ENCODE measurements at places on chromosomes 5 and 9. TPM values are rescaled to one million over a fixed set of nuclear protein-coding genes. Genes with fewer than 3 reads are reported as not detected.
A peak's percentile ranks its signal among the peaks of the same experiment; 100 is the strongest.

DNA sequence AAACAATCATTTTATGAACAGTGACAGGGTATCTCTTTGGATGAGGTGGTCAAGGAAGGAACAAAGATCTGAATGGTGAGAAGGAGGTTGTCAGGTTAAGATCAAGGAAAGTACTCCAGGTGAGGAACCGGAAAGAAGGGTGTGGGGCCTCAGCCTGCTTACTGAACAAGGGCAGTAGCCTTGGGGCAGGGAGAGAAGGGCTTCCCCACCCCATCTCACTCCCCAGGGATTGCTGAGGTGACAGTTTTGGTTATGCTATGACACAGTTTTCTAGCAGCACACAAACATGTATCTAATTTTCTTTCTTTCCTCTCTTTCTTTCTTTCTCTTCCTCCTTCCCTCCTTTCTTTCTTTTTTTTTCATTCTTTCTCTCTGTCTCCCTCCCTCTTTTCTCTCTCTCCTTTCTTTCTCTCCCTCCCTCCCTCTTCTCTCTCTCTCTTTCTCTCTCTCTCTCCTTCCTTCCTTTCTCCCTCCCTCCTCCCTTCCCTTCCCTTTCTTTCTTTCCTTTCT lies 4.1 kb upstream of the HDHD3 start:
- no peak for DNase-seq

DNA sequence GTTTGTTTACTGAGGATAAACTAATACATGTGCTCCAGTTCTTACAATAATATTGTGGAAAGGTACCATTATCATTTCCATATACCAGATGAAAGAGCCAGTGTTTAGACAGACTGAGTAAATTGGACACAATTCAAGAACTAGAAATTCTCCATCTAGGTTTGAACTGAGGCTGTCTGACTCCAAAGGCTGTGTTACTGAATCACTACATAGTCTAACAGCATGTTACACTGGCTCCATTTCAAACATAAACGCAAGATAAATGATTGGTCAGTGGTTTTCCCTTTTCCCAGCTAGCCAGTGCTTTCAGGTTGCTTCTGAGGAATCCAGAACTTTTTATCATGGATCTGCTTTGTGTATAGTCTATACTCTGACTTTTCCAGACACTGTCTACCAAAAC lies 8.1 kb downstream of the SPDL1 start:
- DNase-seq: no peak

- peak; percentile 66 for DNase-seq
Measured at GRCh38 chr9:83596899-83597504, 25.9 kb upstream of the IDNK start.

HSPA4 gene
- total RNA-seq: 337 TPM

ADAMTS13 gene
- 1.7 TPM for total RNA-seq

TSPAN17 gene
- total RNA-seq: 20.5 TPM

Data from SK-MEL-5 (cell line).